ENCODE measurements at places on chromosomes 7 and 10. TPM values are rescaled to one million over a fixed set of nuclear protein-coding genes. Genes with fewer than 3 reads are reported as not detected.

Gene CYP2C19
- total RNA-seq = not detected

Gene MYL10
- total RNA-seq = not detected

Gene DYDC2
- total RNA-seq = not detected

Gene GOLGA7B
- not detected for total RNA-seq

Gene SPDYE16
- total RNA-seq = not detected

Gene KNDC1
- under 0.01 TPM for total RNA-seq

Gene TMEM229A
- total RNA-seq = not detected

Gene CLDN4
- not detected for total RNA-seq

Gene SEC61A2
- 13.7 TPM for total RNA-seq

Gene ITGA8
- total RNA-seq = under 0.01 TPM

Gene AOC1
- not detected for total RNA-seq

Gene EN2
- total RNA-seq = not detected
